ENCODE measurements at places on chromosomes 11 and 22. TPM values are rescaled to one million over a fixed set of nuclear protein-coding genes. Genes with fewer than 3 reads are reported as not detected.
A peak's percentile ranks its signal among the peaks of the same experiment; 100 is the strongest.

- H3K4me3 ChIP-seq: peak overlapping the region; percentile 89
- no peaks in the 10 kb centered on the region for H3K36me3 ChIP-seq
- peaks cover 13% of the 10 kb centered on the region for H3K27me3 ChIP-seq
- peak overlapping the region; percentile 89 for H3K27ac ChIP-seq
- DNase-seq: no peak
Measured at GRCh38 chr11:6417907-6418556, 862 bp downstream of the APBB1 start.

DNA sequence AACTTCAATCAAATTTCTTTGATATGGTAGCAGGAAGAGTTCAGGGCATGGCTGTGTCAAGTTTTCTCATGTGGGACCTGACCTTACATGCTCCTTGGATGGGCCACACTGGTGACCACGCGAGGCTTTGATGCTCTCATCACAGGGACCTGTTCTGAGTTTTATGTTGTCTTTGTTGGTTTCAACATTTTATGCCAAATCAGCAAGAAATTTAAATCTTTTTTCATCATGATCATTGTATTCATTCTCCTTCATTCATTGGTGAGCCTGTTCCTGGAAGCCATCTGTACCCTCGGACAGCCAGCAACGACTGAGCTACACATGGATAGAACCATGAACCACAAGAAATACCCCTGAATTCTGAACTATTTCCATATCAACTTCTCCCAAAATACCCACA is 10.5 kb upstream of the NFAM1 start:
- DNase-seq: no peak
- no peaks in the 10 kb centered on the region for H3K36me3 ChIP-seq
- no peak overlapping the region for H3K27ac ChIP-seq

DNA sequence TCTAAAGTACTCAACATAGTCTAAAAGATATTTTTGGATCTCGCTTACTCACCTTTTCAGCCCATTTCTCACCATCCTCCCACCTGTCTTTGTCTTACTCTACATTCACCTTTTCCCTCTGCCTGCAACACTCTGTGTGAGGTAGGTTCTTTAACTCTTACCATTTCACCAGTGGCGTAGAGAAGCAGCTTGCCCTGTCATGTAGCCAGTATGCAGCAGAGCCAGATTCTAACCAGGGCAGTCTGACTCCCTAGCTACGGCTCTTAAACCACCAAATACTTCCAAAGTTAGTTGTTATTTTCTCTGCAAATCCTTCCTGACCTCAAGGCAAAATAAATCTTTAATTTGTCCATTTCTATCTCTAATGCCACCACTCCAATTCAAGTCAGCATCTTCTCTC is 7.5 kb downstream of the ALG8 start:
- no peaks in the 10 kb centered on the region for H3K4me1 ChIP-seq
- H3K4me3 ChIP-seq: no peak overlapping the region
- no peaks in the 10 kb centered on the region for H3K27me3 ChIP-seq
- no peak overlapping the region for H3K27ac ChIP-seq

DNA sequence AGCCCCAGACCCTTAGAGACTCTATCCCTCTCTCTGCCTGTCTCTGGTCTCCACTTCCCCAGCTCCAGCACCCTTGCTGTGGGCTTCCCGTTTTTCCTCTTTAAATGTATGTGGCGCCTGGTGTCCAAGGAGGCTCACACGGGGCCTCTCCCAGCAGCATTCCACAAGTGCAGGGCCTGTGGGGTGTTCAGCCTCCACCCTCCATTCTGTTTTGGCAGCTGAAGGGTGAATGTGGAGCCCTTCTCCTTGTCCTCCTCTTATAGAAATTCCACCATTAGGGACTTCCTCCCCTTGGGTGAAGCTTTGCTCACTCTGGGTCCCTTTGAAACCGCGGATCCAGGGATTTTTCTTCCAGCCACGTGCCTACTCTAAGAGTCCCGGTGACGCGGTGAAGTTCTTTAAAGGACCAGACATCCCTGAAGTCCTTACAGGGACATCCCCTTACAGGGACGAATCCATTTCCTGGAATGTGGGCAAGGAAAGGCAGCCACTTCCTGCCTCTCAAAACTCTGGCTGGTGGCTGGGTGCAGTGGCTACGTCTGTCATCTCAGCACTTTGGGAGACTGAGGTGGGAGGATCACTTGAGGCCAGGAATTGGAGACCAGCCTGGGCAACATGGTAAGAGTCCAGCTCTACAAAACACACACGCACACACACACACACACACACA is 1.6 kb upstream of the TSPAN18 start:
- no peak overlapping the region for H3K4me3 ChIP-seq
- DNase-seq: no peak
- no peaks in the 10 kb centered on the region for H3K36me3 ChIP-seq
- H3K4me1 ChIP-seq: peaks cover 51% of the 10 kb centered on the region

Gene MRPL23
- 44.5 TPM for total RNA-seq

DNA sequence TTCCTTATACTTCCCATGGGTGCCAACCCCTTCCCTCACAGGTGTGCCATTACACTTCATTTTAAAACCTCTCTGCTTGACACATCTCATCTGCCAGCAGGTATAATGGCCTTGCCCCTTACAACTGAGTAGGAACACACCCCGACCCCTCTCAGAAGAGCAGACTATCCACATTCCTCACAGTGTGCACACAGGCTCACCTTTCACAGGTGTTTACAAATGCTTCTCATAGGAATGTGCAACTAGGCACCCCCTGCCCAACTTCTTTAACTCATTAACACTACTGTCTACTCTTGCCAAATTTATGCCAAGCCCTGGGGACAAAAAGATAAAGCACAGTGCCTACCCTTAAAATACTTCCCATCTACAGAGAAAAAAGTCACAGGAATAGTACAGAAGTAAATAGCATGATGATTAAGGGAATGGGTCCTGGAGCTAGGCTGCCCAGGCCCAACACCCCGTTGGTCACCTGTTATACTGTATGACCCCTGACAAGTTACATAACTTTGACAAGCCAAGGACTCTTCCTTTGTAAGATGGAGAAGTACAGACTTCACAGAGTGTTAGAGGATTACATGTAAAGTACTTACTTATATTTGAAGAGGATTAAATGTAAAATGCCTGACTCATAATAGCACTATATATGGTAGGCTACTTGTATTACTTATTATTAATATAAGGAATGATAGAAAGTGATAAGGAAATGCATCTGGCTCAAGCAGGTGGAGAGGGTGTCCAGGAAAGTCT is 15.2 kb downstream of the TRIM3 start:
- DNase-seq: no peak
- H3K4me3 ChIP-seq: no peak overlapping the region
- H3K4me1 ChIP-seq: no peaks in the 10 kb centered on the region
- peaks cover 40% of the 10 kb centered on the region for H3K36me3 ChIP-seq

DNA sequence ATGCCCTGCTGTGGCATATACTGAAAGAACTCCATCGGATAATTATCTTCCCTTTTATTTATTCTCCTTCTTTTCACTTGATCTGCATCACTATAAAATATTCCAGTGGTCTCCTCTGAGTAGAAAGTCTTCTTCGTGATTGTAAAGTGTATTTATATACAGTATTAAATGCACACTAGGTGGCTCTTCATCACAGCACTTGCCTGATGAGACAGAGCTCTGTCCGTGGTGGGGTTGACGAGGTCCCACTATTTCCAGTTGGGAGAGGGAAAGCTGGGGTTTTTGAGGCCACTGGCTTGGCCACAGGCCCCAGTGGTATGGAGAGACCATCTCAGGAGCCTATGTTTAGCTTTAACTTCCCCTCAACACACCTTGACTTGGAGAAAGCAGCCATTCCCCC is 31.6 kb upstream of the ZBTB16 start:
- H3K27ac ChIP-seq: no peak overlapping the region
- no peak for DNase-seq
- no peaks in the 10 kb centered on the region for H3K27me3 ChIP-seq
- no peak overlapping the region for H3K4me3 ChIP-seq

GRCh38 chr22:44380756-44381486 is 68.2 kb upstream of the SHISAL1 start:
- H3K27me3 ChIP-seq: no peaks in the 10 kb centered on the region
- no peaks in the 10 kb centered on the region for H3K36me3 ChIP-seq
- no peak overlapping the region for H3K27ac ChIP-seq
- no peak overlapping the region for H3K4me3 ChIP-seq

- no peaks in the 10 kb centered on the region for H3K27me3 ChIP-seq
- H3K4me3 ChIP-seq: no peak overlapping the region
- H3K4me1 ChIP-seq: no peaks in the 10 kb centered on the region
- H3K27ac ChIP-seq: no peak overlapping the region
- no peaks in the 10 kb centered on the region for H3K36me3 ChIP-seq
Measured at GRCh38 chr11:12802418-12803085, 128.3 kb downstream of the TEAD1 start.

Gene TRIM51
- not detected for total RNA-seq
